ENCODE measurements at places on chromosomes 6 and 20.

DNA sequence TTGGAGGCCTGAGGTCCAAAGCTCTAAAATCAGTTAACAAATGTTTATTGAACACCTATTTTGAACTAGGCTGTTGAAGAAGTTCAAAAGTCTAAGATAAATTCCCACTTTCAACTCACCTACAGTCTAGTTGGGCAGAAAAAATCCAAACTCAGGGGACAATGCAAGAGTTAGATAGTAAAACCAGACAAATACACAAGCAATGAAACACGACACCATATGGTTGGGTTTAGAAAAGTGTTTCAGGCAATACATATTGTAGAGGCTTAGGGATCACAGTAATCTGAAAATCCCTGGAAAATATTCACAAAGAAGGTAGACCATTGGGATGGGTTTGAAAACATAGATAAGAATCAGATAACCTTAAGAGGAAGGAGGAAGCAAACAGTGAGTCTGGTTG is 1.3 kb upstream of the CARMIL1 start:
- no peak for DNase-seq

GRCh38 chr6:45664707-45665106 is 287.0 kb upstream of the SUPT3H start:
- no peak for DNase-seq

DNA sequence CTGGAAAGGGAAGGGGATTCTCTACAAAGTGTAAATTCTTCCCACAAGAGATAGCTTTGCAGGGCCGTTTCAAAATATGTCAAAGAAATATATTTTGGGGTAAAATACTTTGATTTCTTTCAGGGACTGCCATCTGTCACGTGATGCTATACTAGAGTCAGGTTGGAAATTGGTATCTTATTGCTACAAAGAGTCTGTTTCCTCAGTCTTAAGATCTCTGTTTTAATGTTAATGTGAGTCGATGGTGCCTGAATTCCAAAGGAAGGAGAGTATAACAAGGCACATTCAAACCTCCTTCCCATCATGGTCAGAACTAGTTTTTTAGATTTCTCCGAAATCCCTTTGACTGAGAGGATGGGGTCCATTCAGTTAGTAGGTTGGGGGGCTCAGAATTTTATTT is 36.3 kb upstream of the PDE7B start:
- no peak for DNase-seq

DNA sequence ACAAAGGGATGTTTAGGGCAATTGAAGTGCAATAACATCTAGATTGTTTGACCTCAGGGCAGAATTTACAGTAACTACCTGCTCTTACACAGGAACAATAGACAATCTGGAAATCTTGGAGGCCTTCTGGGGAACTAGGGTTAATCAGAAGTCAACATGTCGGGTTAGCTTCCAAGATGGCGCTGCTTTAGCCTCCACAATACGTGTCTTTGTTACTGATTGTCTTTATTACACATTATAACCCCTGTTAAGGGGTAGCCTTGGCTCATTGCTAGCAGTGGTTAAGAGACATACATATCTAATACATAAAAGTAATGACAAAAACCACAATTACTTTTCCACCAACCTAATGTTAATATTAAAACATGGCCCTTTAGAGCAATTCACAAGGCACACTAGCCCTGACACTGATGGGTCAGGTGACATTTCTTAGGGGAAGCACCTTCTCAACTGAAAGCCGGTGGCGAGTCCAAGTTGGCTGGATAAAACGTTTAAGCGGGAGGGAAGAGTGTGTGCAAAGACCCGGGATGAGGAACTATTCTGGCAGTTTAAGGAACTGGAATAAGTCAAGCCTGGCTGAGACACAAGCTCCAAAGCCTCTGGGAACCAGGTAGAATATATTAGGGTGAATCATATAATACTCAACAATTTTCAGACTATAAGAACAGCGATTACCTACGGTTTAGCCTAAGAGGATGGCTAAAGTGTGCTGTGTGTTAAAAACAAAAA is 236.9 kb downstream of the BCAS1 start:
- no peak for DNase-seq

- no peak for DNase-seq
Observed at GRCh38 chr6:168118935-168119334, 39.9 kb upstream of the FRMD1 start.

- DNase-seq = no peak
Observed at GRCh38 chr20:41643504-41643938, 25.3 kb upstream of the CHD6 start.

- DNase-seq = no peak
Observed at GRCh38 chr6:52496631-52497030, 76.5 kb downstream of the EFHC1 start.

- no peak for DNase-seq
Observed at GRCh38 chr20:50200482-50201104, 10.0 kb downstream of the CEBPB start.

- no peak for DNase-seq
Observed at GRCh38 chr6:27288136-27289044, 23.7 kb downstream of the POM121L2 start.

GRCh38 chr6:40588070-40588384 is 863 bp upstream of the LRFN2 start:
- DNase-seq = no peak

GRCh38 chr6:153047386-153047785 is 44.9 kb upstream of the MTRF1L start:
- no peak for DNase-seq

Data from activated CD4-positive, alpha-beta T cell treated with anti-CD3 and anti-CD28 coated beads for 24 hours (primary cell).